ENCODE measurements at places on chromosomes 6 and 20.

DNA sequence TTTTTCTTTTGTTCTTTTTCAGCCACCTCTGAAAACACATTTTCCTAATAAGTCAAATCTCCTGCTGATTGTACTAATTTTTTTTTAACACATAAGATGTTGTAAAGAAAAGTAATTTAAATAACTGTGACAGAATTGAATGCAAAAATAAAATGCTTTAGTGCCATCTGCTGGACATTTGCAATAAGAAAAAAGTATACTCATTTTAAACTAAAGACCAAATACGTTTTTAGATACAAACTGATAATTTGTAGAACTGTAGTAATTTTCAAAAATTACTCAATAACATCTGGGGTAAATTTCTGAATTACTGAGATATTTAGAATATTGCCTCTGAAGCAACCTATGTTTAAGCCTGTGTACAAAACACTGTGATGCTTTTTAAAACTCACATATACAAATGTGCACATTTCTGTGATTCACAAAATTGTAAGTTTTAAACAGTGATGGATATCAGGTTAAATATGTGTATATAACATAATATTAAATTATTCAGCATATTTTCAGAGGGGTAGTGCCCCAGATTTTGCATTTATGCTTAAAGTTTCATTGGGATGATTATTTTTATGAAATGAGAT is 198.7 kb downstream of the RIMS1 start:
- peak; percentile 42 for DNase-seq

- DNase-seq = peak; percentile 86
These were observed 44.1 kb upstream of the GCM1 start for GRCh38 chr6:53192682-53193188.

GRCh38 chr6:13614126-13614925 is 809 bp upstream of the NOL7 start:
- peak; percentile 47 for DNase-seq

DNA sequence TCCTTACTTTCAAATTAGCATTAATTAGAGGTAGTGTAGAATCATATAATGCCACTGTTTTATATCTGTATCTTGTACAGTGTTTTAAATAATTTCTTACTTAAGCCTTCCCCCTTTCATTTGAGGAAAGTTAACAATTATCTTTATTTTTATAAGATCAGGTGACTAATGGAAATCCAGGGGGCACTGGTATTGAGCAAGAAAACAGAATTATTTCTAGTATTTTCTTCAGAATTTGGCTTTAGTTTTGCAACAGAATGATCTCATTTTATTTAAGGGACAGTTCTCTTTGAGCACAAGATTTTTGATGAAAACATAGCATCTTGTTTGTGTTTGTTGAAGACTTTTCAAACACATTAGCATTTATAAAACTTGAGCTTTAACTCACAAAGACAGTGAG is 55.9 kb downstream of the RNF217 start:
- DNase-seq = no peak

- no peak for DNase-seq
These were observed 40.8 kb downstream of the ELMO2 start for GRCh38 chr20:46365487-46366220.

DNA sequence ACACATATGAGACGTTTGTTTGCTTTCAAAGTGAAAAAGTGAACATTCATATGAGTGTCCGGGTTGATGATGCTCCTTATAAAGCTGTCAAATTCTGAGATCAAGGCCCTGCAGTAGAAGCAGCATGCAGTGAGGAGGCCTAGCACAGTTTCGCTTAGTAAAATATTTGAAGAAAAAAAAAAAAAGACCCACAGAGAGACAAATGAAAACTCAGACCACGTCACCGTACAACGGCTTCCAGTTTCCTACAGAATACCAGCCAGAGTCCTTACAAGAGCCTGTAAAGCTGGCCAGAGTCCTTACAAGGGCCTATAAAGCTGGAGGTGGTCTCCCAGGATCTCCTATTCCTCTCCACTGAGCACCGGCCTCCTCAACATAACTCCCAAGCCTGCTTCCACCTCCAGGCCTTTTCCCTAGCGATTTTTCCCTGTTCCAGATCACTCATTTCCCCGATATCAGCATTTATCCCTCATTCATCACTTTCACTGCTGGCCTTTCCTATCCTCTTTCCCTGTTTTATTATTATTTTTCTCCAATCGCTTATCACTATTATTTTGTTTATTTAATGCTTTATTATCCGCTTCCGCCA is 1.5 kb upstream of the HMGN4 start:
- DNase-seq = peak; percentile 73

GRCh38 chr20:49675368-49676151 is 38.1 kb downstream of the B4GALT5 start:
- no peak for DNase-seq

- DNase-seq = peak; percentile 73
These were observed 196.9 kb upstream of the ZNF184 start for GRCh38 chr6:27669624-27670301.

- DNase-seq = no peak
These were observed 44.3 kb downstream of the FOXC1 start for GRCh38 chr6:1654054-1654453.

DNA sequence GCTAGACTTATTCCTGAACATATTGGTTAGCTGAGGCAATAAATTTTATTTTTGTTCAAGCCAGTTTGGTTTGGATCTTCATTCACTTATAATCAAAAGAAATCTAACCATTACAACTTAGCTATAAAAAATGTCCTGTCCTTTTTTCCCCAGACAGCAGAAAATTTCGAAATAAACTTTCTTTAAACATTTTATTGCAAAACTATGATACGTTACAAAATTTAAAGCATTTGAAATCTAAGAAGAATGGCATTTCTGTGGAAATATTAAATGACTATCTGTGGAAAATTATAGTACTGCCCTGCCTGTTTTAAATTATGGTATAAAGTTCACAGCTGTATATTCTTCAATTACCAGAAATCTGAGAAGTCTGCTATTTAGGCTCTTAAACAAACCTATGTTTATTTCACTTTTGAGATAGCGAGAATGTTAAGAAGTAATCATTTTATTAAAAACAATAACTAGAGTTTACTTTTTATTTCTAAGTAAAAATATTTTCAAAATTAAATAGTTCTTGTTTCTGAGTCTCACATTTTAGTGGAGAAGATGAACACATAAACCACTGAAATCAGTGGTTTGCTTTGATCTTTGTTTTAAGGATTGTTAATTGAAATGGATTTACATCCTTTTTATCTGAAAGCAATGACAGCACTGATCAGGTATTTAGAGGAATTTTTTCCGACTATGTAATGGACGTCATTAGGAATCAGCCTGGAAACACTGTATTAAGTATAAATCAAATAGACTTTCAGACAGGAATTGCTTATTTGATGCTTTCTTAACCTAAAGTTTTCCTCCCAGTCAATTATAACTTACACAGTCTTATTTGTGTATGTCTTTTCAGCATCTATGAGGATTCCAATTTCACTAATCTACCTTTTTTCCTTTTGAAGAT is 553.7 kb downstream of the COL12A1 start:
- no peak for DNase-seq

- no peak for DNase-seq
These were observed 34.0 kb downstream of the RSPO4 start for GRCh38 chr20:967796-968742.

DNA sequence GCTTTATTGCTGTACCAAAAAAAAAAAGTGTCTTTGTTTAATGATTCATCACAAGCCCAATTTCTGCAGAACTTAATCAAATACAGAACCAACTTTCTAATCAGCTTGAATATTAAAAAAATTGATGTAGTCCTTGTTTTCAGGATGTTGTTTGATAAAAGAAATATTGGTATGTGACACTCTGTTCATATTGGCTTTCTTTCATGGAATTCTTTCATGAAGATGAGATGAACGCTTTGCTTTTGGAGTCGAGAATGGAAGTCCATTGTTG is 184.3 kb downstream of the ZNF217 start:
- DNase-seq = no peak

DNA sequence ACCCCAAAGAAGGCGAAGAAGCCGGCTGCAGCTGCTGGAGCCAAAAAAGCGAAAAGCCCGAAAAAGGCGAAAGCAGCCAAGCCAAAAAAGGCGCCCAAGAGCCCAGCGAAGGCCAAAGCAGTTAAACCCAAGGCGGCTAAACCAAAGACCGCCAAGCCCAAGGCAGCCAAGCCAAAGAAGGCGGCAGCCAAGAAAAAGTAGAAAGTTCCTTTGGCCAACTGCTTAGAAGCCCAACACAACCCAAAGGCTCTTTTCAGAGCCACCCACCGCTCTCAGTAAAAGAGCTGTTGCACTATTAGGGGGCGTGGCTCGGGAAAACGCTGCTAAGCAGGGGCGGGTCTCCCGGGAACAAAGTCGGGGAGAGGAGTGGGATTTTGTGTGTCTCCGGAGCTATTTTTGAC is 69.6 kb downstream of the HFE start:
- DNase-seq = peak; percentile 78

DNA sequence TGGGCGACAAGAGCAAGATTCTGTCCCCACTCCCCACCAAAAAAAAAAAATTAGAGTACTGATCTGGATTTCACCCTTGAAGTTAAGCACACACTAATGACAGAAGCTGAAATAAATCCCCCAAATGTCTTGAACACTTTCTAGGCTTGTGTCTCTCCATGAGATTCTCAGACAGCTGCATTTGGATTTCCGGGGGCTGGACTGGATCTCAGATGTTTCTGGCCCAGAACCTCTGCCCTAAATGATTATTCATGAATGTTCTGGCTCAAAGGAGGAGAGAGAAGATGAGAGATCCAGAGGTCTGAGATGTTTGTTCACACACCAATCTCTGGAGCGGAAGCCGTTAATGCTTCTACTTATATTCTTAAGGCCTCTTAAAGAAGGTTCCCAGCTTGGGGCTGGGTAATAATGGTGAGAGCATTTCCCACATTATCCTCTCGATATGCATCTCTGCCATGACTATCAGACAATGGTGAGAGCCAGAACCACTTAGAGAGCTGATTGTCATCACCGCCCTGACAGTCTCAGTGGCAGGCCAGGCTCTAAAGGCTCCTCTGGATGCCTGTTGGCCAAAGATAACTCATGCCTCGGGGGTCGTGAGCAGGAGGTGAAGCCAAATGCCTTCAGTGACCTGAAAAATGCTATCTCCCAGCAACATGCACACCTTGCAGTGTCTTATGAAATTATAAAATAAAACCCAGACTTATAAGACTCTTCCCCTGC is 127.9 kb upstream of the AGPAT4 start:
- no peak for DNase-seq

GRCh38 chr6:118774581-118774980 is 119.4 kb upstream of the ASF1A start:
- no peak for DNase-seq

DNA sequence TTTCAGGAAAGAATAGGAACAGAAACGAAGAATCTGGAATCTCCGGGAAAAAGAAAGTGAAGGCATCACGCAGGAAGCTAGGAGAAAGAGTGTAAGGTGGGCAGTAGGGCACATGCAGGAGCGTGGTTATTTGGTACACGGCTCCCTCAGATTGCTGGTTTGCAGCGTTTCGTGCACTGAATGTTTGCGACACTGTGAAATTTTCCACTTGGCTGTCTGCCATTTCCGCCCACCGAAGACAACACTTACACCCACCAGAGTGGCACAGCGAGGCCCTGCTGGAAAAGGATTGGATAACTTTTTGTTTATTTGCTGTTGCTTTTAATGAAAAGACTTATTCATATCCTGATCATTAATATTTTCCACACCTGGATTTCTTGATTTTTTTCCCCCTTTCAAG is 248.3 kb downstream of the GMPR start:
- DNase-seq = no peak

DNA sequence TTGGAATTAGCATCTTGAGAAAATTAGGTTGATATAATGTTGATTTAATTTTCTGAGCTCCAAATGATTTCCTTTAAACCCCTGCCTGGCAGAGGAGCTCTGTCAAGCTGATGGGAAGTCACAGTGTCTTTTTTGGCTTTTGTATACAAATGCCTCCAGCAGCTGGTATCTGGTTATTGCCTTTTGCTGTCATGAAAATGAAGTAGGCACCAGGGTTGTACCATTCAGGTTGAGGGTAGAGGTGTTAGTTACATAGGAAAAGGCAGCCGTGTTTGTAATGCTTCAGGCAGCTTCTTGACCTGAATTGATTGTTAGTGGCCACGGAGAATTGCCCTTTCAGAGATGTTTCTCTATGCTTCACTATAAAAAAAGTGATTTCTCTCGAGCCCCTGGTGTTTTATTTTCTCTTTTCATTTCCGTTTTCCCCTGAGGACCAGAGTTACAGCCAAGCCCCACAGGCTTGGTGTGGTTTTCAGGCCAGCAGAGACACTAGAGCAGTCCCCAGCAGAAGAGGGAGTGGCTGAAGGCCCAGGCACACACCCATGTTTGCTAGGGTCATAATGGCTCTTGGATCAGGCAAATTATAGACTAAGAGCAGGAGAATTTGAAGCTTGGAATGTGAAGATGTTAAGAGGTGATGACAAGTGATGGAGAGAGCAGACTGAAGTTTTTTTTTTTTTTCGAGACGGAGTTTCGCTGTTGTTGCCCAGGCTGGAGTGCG is 21.6 kb downstream of the CMTR1 start:
- no peak for DNase-seq

Measured in NCI-H748 treated with DMSO at 0.1 percent for 48 hours (cell line).